ENCODE measurements at places on chromosomes 1 and 21.

DNA sequence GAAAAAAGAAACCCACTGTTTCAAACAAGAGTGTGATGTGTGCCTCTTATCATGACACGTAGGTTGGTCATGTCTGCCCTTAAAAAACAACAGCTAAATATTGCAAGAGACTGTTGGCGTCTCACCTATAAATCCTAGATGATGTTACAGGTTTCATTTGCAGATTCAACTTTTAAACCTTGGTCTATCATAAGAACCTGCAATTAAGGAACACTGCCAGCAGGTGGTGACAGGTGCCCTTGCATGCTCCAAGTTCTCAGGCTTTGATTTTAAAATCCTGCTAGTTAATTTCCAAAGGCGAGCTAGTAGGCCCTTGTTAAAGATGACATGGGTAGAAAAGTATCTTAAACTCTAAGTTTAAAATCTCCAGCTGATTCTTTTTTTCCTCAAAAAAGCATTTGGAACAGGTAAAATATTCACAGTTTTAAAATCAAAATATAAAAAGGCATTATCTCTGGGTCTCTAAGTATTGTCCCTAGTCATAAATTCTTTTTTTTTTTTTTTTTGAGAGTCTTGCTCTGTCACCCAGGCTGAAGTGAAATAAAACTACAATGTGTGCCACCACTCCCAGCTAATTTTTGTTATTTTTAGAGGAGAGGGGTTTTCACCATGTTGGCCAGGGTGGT is 39.1 kb downstream of the CLSTN1 start:
- no peak for DNase-seq

GRCh38 chr1:93559045-93559444 is 111.1 kb downstream of the FNBP1L start:
- no peak for DNase-seq

- no peak for DNase-seq
These were observed 11.3 kb downstream of the MFAP2 start for GRCh38 chr1:16969057-16969611.

DNA sequence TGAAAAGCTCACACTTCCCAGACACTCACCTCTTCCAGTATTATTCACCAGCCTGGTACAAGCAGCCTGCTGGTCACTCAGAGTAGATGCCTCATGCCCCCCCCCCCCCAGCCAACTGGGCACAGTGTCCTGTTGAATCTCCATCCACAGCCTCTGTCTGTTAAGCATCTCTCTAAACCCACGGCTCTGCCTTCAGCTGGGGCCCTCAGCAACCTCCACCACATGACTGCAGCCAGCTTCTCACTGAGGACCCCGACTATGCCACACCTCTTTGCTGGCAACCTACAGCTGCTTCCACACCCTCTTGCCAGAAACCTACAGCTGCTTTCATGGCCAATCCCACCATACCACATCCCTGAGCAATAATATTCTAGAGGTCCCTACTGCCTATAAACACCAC is 113.1 kb downstream of the RHOU start:
- no peak for DNase-seq

DNA sequence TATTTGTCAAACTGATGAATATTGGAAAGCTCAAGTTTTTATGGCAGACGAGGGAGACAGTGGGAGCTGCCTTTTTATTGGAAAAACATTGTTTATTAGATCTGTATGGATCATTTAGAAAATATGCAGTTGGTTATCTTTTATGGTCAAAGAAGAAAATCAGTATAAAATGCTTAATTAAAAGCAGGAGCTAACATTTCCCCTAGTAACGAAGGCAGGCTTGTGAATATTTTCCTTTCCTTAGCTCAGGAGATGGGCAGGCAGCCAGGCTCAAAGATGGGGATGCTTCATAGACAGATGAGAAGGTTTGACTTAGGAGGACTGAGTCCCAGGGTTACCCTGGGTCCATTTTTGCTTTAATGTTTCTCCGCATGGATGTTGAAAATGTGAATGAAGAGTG is 26.0 kb downstream of the ROR1 start:
- no peak for DNase-seq

DNA sequence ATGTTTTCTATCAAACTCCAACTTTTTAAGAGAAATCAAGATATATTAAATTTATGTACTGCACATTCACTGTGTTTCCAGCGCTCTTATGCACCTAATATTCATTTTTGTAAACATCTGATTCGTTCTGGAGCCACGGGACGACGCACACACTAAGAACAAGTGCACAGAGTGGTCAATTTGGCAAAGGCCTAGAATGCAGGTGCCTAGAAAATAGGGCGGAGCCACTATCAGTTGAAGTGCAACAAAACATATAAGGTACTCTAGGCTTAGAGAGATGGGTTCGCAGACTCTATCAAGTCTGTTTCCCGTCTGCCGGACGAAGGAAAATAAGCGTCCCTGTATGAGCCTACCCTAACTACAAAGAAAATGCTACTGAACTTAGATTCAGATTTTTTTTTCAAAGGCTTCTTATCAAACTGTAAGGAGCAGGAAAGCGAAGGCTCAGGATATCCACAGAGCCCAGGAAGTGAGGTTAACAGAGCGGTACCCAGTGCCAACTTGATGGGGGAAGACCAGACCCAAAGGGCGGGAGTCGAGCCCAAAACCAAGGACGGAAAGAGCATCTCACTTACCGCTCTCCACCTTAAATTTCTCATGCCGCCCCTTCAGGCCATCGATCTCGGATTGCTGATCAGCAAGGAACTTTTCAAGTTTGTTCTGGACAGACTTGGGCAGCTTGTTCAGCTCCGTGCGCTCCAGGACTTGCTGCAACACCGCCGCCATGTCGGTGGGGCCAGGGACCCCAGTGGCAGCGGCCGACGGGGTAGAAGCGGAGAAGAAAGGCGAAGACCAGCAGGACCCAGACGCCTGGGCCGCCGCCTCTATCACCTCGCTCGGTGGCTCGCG is 526 bp downstream of the TPR start:
- no peak for DNase-seq

GRCh38 chr1:2611621-2612437 is 21.0 kb downstream of the MMEL1 start:
- DNase-seq: no peak

- DNase-seq: no peak
These were observed 35.2 kb upstream of the PIGV start for GRCh38 chr1:26752519-26752918.

- no peak for DNase-seq
These were observed 35.7 kb upstream of the OSBPL9 start for GRCh38 chr1:51581238-51581637.

GRCh38 chr1:232186931-232187330 is 443.0 kb downstream of the SIPA1L2 start:
- DNase-seq: no peak

DNA sequence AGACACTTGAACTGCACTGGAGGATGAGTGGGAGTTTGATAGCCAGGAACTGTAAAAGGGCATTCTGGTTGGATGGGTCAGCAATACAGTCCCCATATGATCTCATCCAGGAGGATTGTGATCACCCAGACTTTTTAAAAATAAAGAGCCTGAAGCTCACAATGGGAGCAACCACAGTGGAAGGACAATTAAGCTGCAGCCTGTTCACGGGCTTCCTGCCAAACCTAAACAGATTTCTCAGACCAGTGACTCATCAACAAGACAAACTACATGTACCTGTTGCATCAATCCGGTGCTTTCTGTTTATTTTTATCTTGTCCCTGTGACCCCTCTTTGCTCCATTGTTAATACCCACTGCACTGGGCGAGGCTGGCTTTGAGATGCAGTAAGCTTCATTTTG is 52.3 kb downstream of the PAPPA2 start:
- DNase-seq: no peak

DNA sequence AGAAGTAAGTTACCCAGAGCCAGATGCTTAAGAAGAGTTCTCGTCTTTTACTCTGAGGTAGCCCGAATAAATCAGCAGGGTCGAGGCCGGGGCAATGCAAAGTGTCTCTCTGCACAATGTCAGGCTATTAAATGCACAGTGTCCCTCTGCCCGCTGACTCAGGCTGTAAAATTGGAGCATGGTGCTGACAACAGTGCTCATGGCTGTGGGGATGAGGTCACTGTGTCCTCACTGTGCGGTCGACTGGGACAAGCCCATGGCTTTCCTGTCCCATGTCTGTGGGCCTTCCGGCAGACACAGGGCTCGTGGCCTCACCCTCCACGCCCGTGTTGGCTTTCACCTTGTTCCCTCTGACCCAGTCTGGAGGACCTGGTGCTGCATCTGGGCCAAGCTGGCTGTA is 14.6 kb upstream of the SLC2A1 start:
- DNase-seq: no peak

DNA sequence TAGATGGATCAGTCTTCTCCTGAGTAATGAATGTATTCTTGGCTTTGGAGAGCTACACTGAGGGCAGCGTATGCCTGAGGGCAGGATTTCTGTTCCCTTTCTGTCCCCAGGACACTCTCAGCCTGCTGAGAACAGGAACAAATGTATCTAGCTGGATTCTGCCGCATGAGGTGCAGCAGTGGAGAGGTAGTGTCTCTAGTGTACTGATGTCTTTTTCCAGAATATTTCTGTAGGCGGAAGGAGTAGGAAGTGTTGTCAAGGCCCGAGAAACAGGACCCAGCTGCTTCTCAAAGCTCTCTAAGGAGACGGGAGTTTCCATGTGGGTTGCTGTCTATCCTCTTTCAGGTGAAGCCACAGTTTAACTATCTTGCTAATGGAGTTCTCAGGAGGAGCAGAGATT is 65.5 kb downstream of the MT1HL1 start:
- DNase-seq: no peak

DNA sequence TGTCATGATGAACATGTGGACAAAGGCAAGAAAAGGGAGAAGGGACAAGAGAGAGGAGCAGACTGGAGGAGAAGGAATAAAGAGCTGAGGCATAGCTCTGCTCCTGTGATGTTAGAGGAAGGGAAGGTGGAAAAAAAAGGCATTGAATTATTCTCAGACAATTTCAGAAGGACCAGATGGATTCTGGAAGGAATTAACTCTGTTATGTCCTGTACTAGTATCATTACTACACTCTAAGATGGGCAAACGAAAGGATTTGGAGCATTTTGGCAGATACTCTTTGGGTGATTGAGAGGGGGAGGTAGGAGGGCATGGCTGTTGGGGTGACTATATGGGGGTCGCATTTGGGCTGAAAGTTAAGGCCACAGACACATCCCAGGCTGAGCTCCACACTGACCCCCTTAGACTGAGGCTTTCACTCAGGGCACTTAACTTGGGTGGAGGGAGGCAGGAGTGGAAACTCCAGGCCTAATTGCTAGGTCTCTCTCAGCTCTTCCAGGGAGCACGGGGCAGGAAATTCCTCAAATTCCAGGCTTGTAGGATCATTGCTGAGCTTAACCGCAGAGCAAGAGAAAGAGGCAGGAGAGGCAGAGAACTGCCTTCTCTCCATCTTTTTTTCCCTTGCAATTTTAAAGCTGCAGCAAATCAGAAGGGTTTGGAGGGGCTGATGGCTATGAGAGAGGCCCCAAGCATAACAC is 25.9 kb downstream of the KIRREL1 start:
- DNase-seq: peak; percentile 86

DNA sequence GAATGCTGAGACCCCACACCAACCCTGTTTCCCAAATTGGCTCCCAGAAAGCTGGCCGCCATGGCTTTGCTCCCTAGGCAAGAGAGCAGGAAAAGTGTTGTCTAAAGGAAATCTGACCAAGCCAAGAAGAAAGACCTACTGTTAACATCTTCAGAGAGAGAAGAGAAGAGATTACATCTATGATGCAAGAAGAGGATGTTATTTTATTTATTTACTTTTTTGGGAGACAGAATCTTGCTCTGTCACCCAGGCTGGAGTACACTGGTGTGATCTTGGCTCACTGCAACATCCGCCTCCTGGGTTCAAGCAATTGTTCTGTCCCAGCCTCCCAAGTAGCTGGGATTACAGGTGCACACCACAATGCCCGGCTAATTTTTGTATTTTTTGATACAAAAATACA is 21.7 kb downstream of the HMGN2 start:
- DNase-seq: no peak

- no peak for DNase-seq
These were observed 174.1 kb upstream of the ETV3 start for GRCh38 chr1:157312082-157312812.

- DNase-seq: no peak
These were observed 880.6 kb downstream of the BRINP3 start for GRCh38 chr1:189597083-189597482.

GRCh38 chr1:87840767-87841166 is 512.1 kb downstream of the LMO4 start:
- no peak for DNase-seq

GRCh38 chr21:43624339-43624738 is 34.9 kb downstream of the HSF2BP start:
- no peak for DNase-seq

DNA sequence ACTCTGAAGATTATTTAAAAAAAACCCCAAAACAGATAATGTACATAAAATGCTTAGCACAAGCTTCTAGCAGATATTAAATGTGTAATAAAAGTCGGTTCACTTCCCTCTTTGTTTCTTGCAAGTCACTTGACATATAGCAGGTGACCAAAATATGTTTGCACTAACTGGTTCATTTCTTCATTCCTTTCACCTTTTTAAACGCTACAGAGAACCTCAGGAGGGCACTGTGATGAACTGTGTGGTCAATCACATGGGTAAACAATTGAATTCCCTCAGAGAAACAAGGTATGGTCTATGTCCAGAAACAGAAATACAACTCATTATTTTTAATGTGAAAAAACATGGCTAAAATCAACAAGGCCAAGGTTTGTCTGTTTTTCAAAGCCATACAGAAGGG is 51.3 kb upstream of the BCL10 start:
- no peak for DNase-seq

GRCh38 chr1:223340637-223341036 is 23.3 kb downstream of the SUSD4 start:
- no peak for DNase-seq

- DNase-seq: no peak
These were observed 1.9 kb upstream of the TUT4 start for GRCh38 chr1:52554756-52555155.
